Activated gamma-delta T cell (primary cell): ENCODE measurements at places on chromosomes 7 and 10.

- DNase-seq = no peak
Observed at GRCh38 chr10:32328499-32328898, 18.5 kb downstream of the EPC1 start.

DNA sequence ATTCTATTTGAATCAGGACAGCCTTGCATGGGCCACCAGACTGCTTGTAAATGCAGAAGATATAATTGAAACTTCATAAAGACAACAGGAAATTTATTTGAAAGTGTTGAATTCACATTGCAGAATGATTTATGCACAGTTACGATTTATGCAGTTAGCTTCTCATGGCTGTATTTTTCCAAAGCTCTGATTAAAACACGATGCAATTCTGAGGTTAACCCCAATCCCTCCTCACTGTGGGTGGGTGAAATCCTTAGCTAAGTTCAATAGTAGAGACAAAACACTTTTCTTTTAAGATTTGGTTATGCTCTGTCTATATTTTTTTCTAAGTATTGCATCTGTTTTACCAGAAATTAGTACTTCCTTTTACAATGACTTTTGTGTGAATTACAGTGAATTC, 728.8 kb upstream of the IGFBP3 start:
- no peak for DNase-seq

DNA sequence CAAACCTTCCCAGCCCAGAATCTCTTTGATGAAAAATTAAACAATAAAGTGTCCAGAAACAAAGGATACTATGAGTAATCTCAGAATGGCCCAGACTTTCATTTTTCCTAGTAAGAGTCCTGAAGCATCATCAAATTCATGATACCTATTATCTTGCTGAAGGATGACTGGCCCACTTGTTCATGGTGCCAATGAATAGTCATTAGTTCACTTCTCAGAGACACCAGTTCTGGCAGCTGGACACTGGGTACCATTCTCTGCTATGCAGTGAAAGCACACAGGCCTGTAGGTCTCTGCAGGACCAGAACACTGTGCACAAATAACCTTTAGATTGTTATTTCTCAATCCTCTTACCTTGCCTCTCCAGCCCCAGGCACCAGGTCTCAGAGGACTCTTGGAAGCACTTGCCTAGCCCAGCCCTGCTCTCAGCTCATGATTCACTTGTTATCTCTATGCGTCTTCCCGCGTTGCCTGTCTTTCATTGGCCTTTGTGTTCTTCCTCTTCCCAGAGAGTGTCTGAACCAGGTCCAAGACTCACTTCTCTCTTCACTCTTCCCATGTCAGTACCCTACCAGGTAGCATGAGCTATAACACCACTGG, 98.1 kb upstream of the AGBL3 start:
- no peak for DNase-seq

- DNase-seq = no peak
Observed at GRCh38 chr7:107638594-107638993, 22.0 kb upstream of the SLC26A4 start.

GRCh38 chr10:75807456-75807855, 376.0 kb downstream of the LRMDA start:
- DNase-seq = no peak
